ENCODE measurements at places on chromosomes 12 and 14.

DNA sequence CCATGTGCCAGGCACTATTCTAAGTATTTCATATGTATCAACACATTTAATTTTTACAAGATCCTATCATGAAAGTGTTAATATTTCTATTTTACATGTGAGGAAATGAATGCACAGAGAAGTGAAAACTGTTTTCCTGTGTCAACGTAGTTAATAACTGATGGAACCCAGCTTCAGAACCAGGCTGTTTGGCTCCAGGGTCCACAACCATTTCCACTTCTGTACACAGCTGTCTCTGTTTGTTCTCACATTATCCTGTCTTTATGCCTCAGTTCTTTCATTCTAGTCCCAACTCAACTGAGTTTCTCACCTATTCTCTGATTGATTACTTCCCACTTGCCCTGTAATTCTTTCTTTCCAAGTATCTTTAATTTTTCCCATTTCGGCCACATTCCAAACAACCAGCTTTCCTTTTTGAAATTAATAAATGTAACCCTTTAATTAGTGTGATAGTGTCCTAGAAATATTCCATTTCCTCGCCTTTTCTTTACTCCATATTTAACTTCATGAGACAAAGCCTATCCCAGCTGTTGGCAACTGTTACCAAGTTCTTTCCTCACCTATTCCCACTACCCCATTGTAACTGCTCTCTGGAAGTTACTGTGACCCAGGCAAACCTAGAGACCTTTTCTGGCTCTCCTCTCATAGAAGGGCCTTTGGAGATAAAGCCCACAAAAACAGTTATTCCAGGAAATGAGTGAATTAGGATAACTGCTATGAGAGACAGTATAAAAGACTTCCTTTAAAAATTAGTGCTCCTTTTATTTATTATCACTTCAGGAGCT lies 218.7 kb downstream of the RASSF9 start:
- no peak for DNase-seq

DNA sequence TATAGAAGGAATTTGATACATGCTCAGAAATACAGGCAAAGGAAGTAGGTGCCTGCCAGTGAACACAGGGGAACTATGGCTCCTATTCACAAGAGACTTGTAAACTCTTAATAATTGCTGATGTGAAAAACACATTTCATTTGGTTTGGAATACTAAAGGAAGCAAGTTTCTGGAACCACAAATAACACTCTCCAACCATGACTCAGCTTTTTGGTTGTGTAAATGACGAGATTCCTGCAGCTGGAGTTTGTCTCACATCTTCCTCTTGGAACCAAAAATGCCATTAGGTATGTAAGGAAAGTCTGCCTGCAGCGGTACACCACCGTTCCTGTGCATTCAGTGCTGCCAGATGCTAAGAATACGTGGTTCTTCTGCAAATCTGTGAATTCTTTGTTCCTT lies 4.5 kb upstream of the OR11H6 start:
- DNase-seq = peak; percentile 5

DNA sequence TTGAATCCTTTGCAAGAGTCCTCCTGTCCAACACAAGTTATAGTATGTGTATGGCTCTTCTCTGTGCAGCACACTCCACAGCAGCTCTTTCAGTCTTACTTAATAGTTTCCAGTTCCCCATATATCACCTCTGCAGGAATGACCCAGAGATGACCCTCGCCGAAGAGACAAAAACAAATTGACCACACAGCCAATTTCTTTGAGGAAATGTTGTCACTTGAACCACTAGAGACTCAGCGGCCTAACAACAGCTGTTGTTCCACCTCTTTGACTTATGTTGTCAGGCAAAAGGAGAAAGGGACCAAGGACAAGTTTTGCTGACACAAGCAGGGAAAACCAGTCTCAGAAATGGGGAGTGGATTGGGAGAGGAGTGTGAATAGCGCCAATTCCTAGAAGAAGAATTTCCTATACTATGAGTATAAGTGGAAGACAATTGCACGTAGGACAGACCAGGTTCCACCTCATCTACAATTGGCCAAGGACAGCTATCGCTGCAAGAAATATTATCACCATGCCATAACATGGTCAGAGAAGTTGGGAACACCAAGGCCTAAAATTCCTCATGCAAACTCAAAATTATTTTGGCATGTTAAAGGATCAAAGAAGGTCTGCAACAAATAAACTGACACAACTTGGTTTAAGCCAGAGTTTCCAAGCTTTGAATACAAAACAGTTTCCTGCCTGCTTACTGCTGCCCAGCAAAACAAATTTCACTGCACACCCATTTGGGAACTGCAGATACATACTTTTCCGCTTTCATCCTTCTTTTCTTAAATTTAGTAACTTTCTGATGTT lies 41.7 kb upstream of the ITPR2 start:
- DNase-seq = no peak

DNA sequence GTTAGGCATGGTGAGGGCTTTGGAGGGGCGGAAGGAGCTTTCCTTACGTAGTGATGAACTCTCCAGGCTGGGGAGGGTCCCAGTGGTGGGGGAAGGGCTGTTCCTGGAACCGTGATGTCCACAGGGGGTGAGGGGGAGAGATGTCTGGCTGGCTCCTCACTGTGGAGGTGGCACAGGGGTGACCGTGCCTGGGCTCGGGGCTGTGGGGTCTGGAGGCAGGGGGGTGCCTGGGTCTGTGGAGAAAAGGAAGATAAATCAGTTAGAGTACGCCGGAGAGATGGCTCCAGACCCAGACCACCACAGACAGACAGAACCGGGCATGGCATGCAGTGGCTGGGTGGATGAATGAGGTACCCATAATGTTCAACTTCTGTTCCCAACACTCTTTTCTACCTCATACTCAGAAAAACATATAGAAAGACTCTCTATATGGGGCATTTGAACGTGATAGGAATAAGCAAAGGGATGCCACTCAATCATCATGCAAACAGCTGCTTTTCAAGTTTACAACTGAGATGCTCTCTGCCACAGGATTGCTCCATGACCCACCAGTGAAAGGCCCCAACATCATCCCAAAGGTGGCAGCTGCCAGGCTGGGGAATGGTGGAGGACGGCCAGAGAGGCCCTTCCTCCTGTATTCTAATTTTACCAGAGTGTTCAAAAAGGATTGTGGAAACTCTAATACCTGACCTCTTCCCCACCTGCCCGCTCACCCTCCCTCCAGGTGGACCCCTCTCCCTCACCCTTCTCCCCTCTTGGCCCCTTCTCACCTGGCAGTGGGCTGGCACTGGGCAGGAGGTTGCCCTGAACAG lies 5.6 kb downstream of the MYL6 start:
- no peak for DNase-seq

GRCh38 chr12:79521576-79521975 lies 169.2 kb downstream of the PAWR start:
- DNase-seq = no peak

DNA sequence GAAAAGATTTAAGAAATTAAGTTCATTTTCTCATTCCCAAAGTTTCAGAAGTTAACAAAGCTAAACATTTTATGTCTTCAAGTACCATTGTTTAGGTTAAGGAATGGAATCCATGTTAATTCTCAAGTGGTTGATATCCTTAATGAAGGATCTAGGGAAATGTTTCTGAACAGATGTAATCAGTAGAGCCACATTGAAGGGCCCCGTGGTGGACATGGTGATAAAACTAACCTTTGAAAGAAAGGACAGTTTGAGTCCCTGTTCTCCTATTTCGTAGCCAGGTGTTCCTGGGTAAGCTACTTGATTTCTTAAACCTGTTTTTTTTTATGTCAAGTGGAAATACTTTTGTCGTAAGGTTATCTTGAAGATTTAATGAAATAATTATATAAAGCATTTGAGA lies 4.6 kb downstream of the PPM1A start:
- DNase-seq = no peak

GRCh38 chr12:125331342-125332052 lies 266.3 kb downstream of the AACS start:
- DNase-seq = no peak

DNA sequence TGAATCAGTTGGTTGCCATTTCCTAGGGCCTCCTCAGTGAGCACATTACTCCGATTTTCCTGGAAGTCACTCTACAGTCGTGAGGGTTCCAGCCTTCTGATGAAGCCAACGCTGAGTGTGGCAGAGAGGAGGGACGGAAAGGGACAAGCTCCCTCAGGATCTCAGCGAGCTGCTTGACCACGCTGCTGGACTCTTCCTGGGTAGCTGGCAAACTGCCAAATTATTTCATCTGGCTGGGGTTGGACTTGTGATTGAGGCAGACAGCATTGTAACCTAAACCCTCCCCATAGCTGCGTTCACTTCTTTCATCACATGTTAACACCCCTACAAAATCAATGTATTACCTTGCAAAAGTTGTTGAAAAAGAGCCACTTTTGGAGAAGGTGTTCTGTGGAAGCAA lies 69.6 kb upstream of the CHST11 start:
- no peak for DNase-seq

DNA sequence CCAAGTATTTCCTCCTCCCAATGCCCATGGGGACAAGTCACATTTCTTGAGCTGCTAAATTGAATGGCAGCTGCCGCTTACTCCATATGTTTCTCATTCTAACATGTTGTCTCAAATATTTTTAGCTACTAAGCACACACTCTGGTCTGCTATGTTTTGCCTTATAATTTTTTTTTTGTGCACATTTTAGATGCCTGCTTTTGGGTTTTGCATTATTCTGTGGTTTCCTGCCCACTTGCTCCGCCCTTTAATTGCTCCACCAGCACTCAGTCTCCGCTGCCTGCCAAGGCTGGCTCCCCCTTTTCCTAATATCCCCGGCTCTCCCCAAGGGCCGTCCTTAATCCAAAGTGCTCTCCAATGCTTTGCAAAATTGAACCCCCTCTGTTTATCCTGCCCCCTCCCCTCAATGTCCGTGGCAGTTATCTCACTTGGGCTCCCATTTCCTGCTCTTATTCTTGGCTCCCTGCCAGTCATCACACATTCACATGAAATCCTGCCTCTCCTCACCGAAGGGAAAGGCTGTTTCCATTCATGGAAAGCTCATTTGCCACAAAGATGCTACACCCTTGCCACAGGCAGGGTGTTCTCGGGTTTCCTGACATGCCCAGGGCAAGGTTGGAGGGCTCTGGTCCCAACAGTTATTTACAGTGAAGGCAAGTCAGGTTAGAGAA lies 79.4 kb downstream of the C12orf75 start:
- peak; percentile 71 for DNase-seq

GRCh38 chr14:95195031-95195430 lies 37.7 kb upstream of the DICER1 start:
- DNase-seq = no peak

DNA sequence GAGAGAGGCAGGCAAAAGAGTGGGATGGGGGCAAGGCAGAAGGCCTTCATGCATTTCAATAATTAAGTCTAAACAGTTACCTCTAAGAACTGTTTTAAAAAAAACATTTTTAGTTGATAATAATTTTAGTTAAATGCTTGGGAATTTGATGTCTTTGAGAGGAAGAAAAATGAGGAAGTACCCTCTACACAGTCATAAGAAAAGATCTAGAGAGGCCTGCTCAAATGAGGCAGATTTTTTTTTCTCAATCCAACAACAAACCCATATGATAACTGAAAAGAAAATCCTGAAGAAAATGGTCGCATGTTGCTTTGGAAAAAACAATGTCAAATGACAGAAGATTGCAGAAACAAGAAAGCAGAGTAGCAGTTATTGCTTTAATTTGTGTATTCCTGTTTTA lies 25.6 kb downstream of the SINHCAF start:
- no peak for DNase-seq
